T1000 (cell line): ENCODE measurements at places on chromosomes 16 and 17.

DNA sequence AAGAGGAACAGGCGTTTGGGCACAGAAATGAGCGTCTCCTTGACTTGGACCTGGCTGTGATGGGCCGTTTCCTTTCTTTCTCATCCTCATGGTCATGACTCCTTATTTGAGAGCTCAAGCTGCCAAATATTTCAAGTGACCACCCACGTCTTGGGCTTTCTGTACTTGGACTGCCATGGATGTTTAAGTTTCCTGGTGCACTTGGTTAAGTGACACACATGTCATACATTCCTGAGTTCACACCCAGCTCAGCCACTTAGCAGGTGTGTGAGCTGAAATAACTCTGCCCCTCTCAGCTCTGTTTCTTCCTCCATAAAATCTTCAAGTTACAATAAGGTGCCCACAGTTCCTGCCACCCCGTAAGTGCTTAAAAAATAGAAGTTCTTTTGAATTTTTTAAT, 114.5 kb downstream of the CLEC16A start:
- no peak for DNase-seq

DNA sequence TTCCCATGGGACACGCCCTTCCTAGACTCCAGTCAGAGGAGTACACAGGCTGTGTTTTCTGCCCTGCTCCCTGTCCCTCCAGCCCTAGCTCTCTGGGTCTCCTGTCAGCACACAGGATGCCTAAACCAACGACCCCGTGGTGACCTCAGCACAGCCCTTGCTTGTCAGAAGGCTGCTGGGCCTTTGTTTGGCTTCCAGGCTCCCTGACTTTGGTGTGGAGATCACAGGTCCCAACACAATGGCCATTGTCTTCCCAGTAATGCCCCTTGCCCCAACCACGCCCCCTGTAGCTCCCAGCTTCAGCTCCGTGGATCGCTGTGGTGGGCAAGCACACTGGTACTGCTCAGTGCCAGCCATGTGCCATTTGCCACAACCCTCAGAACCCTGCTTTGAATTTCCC, 15.0 kb downstream of the HNF1B start:
- DNase-seq, result no peak

GRCh38 chr16:89330177-89330856, 112.8 kb downstream of the ZNF778 start:
- DNase-seq, result no peak

- DNase-seq, result no peak
Observed at GRCh38 chr16:83727018-83727417, 80.8 kb upstream of the HSBP1 start.

DNA sequence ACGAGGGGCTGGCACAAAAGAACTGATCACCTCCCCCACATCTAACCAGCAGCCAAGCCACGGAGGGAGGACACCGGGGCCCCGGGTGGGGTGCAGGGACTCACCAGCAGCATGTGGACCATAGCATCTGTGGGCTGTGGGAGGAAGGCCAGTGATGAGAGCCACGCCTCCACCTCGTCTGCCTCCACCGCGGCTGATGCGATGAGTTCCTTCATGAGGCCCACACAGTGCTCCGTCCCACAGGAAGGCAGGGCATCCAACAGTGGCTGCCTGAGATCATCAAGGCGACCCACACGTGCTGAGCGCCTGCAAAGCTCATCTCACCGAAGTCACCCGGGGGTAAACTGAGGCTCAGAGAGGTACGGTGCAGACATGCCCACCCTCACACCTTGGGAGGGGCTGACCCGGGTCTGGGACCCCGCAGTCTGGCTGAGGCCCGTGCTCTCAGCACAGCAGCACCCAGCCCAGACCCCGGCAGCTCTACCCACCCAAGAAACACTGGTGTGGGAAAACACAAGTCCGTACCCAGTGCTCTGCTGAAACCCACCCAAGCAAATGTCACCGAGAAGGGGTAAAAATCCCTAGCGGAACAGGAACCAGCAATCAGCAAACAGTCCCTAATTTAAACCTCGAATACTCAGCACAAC, 85.9 kb downstream of the LITAF start:
- no peak for DNase-seq

DNA sequence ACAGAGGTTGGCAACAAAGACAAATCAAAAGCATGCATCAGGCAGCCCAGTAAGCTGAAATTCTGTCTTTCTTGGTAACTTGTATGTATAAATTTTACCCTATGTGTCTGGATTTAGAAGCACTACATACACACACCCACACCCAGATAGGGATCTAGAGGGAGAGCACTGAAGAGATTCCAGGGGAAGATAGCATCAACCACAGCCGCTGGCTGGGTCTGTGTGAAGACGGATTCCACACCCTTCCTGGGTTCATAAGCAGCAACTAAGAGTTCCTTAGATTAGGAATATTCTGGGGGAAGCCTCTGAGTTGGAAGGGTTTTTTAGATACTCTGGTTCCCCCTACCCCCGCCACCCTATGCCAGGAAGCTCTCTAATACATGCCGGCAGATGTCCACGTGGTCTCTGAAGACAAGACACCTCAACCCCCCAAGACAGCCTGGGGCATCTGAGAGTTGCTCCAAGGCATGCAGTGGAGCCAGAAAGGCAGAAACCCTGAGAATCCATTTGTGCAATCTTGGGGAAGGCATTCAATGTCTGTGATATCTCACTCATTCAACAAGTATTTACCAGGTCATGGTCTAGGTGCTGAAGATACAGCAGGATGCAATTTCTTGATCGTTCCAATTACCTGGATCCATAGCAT, 86.4 kb downstream of the NOG start:
- DNase-seq, result no peak

DNA sequence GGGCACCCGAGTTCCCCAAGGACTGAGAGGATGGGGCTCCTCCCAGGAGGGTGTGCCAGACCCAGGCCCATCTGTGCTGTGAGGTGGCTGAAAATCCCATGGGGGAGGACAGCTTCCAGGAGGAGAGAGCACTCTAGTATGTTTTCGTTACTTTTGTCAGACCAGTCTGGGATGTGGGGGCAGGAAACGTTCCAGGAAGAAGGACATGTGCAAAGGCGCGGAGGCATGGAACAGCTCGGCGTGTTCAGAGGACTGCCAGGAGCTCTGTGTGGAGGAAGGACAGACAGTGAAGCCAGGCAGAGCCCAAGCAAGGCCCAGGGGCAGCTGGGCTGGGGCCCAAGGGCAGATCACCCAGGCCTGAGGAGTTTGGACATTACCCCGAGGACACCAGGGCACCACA, 7.0 kb downstream of the CA4 start:
- DNase-seq, result no peak

DNA sequence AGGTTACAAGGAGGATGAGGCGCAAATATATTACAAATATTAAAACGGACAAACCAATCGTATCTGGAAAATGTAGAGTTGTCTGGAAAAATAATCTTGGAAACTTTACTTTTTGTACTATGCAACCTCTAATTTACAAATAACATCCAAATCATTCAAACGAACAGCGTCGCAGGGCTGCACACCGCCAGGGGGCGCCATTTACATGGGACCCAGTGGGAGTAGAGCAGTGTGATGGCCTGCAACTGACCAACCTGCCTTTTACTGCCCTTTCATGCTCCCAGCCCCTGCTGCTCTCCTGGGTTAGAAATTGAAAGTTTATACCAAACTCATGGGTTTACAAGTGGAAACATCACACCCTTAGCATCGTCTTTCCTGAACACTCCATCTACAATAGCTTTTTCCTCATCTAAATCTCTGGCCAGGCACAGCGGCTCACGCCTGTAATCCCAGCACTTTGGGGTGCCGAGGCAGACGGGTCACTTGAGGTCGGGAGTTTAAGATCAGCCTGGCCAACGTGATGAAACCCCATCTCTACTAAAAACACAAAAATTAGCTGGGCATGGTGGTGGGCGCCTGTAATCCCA, 10.0 kb downstream of the PITPNC1 start:
- DNase-seq, result peak; percentile 16

DNA sequence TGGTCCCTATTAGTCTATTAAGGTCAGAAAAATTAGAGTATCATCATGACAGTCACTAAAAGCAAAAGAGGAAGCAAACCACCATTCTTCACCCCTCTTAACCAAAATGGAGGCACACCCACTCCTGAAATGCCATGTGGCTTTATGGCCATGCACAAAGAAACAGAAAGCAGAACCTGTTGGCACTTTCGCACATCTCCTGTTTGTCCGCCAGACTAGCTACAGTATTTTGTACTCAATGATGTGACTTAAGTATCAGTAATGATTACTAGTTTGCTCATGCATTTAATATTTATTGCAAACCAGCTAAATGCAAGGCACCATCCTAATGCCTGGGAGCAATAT, 70.2 kb upstream of the GNAO1 start:
- DNase-seq, result no peak

- DNase-seq, result no peak
Observed at GRCh38 chr16:142405-142967, 4.0 kb upstream of the NPRL3 start.

GRCh38 chr17:54980375-54980774, 11.8 kb downstream of the STXBP4 start:
- no peak for DNase-seq

- DNase-seq, result peak; percentile 47
Observed at GRCh38 chr16:83533193-83533592, 274.6 kb upstream of the HSBP1 start.

- DNase-seq, result no peak
Observed at GRCh38 chr17:50026046-50026675, 29.7 kb upstream of the ITGA3 start.

DNA sequence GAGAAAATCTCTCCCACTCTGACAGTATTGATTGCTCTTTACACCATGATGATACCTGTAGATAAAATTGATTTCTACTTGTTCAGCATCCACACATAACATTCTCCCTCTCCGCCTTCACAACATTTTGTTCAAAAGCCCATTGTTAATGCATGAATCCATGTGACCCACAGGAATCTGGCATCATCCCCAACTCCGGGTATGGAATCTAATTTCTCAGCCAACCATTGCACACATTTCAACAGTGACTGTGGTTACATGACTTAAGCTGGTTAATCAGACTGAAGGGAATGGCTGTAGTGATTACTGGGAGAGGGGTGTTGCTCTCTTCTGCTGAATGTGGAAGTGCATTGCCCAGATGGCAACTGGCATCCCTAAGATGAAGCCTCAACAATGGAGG, 161.4 kb upstream of the C16orf82 start:
- DNase-seq, result no peak

- DNase-seq, result no peak
Observed at GRCh38 chr16:47939680-47940079, 216.1 kb downstream of the ABCC12 start.

DNA sequence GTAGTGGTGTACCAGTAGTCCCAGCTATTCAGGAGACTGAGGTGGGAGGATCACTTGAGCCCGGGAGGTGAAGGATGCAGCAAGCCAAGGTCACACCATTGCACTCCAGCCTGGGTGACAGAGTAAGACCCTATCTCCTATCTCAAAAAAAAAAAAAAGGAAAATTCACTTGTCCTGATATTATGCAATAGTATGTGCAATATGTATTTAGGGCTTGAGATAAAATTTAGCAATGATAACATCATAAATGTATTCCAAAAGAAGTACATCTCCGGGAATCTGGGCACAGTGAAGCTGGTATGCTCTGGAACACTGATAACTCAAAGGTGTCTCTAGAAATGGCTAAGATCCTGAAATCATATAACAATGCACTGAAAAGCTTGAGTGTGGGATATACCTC, 74.5 kb downstream of the NCOR1 start:
- DNase-seq, result no peak

GRCh38 chr16:85419503-85420408, 193.4 kb upstream of the GSE1 start:
- DNase-seq, result no peak

GRCh38 chr17:49996495-49997300, 1.7 kb upstream of the DLX3 start:
- peak; percentile 44 for DNase-seq

DNA sequence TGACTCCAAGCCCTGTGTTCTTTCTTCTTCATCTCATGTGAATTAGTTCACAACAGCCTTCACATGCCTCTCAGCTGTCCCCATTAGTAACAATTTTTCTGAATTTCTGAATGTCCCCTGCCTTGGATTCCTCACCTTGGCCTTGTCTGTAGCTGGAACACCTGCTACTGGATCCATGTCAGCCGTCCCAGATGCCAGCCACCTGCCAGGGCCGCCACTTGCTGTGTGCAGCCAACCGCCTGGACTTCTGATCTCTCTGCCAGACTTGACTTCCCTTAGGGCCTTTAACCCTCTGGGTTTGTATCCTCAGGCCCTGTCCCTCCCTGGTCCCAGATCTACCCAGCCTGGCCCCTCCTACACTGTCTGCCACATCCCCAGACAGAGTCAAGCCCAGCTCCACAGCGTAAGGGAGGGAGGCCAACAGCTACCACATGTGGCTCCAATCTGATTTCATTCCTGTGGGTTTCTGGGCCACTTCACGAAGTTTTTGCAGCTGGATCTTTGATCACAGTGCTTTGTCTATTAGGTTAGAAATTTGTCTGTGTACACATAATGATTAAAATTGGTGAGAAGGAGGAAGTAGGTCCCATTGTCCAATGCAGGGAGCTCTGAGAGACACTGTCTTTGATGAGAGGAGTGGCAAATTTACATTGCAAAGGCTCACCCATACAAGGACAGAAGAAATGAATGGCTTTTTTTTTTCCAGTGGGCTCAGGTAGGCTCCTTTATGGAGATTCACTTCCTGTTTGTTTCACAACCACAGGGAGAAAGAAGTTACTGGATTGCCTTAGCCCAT, 15.3 kb downstream of the MPP2 start:
- no peak for DNase-seq

DNA sequence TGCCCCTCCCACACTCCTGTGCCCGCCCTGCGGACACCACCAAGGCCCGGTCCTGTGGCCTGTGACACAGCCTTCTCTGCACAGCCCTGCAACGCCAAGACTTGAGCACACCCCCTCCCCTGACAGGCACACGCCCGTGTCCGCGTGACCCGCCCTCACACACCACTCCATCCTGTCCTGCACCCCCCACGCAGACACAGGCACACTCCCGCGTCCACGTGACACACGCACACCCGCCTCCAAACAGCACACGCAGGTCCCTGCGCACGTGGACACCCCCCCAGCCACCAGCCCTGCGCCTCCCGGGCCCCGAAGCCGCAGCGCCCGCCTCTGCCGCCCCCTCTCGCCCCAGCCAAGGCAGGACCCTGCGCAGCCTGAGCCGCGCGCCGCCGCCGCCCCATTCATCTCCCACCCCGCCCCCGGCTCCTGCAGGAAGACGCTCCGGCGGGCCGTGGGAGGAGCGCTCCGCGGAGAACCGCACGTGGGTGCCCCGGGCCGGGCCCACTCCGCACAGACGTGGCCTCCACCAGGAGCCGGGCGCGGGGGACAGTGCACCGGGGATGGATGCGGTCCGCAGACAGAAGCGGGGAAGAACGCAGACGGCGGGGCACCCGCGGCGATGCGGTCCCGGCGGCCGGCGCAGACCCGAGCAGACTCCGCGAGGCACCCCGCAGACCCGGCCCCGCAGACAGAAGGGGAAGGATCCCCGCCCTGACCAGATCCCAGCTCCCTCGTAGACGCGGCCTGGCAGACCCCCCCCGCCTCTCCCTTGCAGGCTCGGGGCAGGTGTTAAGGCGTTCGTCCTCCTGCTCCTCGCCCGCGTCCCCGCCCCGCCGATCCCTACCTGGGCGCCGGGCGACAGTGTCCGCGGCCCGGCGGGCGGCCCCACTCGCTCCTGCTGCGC, 506 bp downstream of the CAMKK1 start:
- DNase-seq, result peak; percentile 66
